Gastroesophageal sphincter (tissue), 4 donors: ENCODE measurements at places on chromosomes 7 and 10. TPM values are rescaled to one million over a fixed set of nuclear protein-coding genes. Genes with fewer than 3 reads are reported as not detected.

GRCh38 chr10:114384601-114385000 is 19.7 kb downstream of the AFAP1L2 start:
- no peaks in the 10 kb centered on the region for H3K4me1 ChIP-seq
- H3K27ac ChIP-seq = peak overlapping the region; percentile 53
- H3K27me3 ChIP-seq = peaks cover 3% of the 10 kb centered on the region
- no peak for ATAC-seq

DNA sequence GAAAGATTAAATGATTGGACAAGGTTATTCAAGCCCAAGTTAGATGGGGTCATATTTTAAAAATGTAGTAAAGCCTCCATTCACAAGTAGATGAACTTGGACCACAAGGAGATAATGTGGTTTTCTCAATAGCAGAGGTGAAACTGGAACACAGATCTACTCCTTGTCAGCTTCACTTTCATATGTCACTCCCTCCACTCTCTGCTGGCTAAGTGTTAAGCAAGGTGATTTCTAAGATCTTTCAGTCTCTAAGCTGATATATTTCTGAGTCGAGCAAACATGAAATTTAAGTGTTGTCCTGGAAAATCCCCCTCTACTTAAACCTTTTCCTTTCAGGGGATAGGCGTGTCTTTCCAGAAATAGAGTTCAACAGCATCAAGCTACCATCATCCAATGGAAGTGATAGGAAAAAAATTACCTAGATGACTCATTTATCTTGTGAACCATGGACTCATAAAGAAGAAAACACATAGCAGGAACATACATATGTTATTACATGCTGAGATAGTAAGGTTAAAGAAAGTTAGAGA is 275.0 kb downstream of the PTEN start:
- no peaks in the 10 kb centered on the region for H3K36me3 ChIP-seq
- no peak overlapping the region for H3K4me3 ChIP-seq
- H3K27ac ChIP-seq = no peak overlapping the region
- no peaks in the 10 kb centered on the region for H3K27me3 ChIP-seq
- ATAC-seq = no peak

DNA sequence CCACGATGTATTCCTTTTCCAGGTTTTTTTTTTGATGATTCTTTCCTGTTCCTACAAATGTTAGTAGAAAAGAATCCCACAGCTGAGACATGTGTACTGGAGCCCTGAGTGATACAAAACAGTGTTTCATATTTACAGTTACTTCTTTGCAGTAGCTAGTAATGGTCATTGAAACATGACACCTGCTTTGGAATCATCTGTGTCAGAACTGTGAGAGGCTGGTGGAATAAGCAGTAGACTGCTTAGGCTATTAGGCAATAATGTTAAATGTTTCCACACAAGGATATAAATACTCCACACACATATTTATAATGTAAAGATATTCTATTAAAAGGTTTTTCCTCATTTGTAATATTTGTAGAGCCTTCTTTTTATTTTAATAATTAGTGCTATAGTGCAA is 394.0 kb downstream of the THSD7A start:
- H3K4me1 ChIP-seq = no peaks in the 10 kb centered on the region
- H3K4me3 ChIP-seq = no peak overlapping the region
- no peak for ATAC-seq
- H3K27me3 ChIP-seq = no peaks in the 10 kb centered on the region
- H3K36me3 ChIP-seq = no peaks in the 10 kb centered on the region
- no peak overlapping the region for H3K27ac ChIP-seq

GRCh38 chr10:125375210-125375609 is 214.8 kb upstream of the CTBP2 start:
- H3K4me3 ChIP-seq = no peak overlapping the region
- no peaks in the 10 kb centered on the region for H3K36me3 ChIP-seq
- no peaks in the 10 kb centered on the region for H3K4me1 ChIP-seq
- ATAC-seq = no peak

DNA sequence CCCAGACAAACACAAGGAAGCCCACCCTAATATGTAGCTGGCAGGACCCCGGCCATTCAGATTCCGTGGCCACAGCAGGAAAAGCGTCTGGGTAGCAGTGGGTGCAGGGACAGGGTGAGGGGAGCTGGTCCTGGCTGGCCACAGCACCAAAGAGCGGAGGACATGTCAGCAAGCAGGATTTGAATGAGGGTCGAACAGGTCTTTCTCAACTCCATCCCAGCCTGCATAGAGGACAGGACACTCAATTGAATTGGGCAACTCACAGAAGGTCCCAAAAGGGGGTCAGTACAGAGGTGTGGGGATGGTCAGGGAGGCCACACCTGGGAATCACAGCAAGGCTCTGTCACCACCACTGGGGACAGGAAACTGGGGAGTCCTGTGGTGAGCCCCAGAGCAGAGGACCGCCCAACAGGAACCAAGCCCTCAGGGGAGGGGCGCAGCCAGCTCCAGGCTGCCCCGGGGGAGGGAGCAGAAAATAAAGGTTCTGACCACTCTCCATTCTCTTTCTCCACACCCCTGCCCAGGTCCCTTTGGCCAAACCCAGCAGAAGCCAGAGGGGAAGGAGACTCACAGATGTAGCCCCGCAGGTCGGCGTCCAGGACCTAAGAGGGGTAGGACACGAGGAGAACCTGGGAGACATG is 108.7 kb upstream of the PPP2R2D start:
- H3K4me3 ChIP-seq = no peak overlapping the region
- no peaks in the 10 kb centered on the region for H3K36me3 ChIP-seq
- no peaks in the 10 kb centered on the region for H3K4me1 ChIP-seq
- H3K27ac ChIP-seq = no peak overlapping the region
- peaks cover 46% of the 10 kb centered on the region for H3K27me3 ChIP-seq
- ATAC-seq = no peak

GRCh38 chr7:137407078-137407477 is 63.5 kb upstream of the PTN start:
- H3K36me3 ChIP-seq = no peaks in the 10 kb centered on the region
- H3K27ac ChIP-seq = no peak overlapping the region
- no peak overlapping the region for H3K4me3 ChIP-seq

- no peaks in the 10 kb centered on the region for H3K4me1 ChIP-seq
- no peaks in the 10 kb centered on the region for H3K27me3 ChIP-seq
- no peak overlapping the region for H3K27ac ChIP-seq
Measured at GRCh38 chr10:58662314-58662713, 149.6 kb downstream of the BICC1 start.

DNA sequence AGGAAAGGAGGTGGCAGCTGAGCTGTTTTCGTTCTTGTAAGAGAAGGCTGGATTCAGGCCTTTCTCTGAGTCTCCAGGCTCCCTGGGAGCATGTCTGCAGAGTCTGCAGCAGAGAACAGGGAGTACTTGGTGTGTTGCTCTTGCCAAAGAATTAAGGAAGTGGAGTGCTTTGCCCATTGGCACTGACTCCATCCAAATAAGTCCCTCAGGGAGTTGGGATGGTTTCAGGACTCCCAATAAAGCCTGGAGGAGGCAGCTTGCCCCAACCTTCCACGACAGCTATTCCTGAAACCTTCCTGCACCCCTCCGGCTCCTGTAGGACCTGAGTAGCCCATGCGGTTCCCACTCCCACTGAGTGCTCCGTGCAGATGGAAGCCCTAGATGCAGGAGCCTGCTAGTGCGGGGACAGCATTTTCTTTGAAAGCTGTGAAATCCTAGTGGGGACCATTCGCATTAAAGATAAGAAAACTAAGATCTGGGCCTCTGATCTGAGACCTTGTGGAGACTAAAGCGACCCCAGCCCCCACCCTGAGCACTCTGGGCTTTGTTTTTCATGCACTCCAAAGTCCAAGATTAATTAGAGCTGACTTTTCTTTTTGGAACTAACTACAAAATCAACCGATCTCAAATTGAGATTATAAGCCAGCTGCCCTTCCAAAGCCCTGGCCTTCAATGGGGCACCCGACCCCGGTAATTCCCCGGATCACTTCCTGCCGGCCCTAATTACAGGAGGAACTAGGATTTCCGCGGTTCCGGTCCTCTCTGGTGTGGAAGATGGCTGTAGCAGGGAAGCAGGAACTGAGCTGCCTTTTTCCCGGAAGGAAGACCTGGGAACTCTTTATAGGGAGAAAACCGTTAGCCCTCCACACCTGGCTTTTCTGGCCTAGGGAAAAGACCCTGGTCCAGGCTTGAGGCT is 110.2 kb downstream of the COL13A1 start:
- H3K27me3 ChIP-seq = no peaks in the 10 kb centered on the region
- H3K4me1 ChIP-seq = peaks cover 48% of the 10 kb centered on the region

DNA sequence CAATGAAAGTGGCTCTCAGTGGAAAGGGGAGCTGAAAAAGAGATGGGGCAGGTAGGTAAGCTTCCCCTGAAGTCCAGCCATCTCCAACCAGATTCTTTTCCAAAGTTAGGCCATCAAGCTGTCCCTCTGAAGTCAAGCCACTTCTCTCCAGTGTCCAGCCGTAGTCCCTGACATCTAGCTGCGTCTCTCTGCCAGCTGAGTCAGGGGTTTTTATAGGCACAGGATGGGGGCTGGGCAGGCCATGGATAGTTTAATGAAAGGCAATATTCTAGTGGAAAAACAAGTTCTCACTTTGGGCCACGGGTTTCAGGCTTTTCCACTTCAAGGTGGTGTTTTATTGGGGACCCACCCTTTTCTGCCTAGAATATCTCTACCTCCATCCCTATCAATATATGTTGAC is 36.8 kb downstream of the AVL9 start:
- H3K36me3 ChIP-seq = no peaks in the 10 kb centered on the region
- H3K27me3 ChIP-seq = no peaks in the 10 kb centered on the region
- H3K4me1 ChIP-seq = no peaks in the 10 kb centered on the region

GRCh38 chr10:3110782-3111620 is 43.7 kb downstream of the PFKP start:
- no peaks in the 10 kb centered on the region for H3K27me3 ChIP-seq
- no peaks in the 10 kb centered on the region for H3K36me3 ChIP-seq
- H3K4me1 ChIP-seq = peaks cover 3% of the 10 kb centered on the region
- ATAC-seq = no peak

DNA sequence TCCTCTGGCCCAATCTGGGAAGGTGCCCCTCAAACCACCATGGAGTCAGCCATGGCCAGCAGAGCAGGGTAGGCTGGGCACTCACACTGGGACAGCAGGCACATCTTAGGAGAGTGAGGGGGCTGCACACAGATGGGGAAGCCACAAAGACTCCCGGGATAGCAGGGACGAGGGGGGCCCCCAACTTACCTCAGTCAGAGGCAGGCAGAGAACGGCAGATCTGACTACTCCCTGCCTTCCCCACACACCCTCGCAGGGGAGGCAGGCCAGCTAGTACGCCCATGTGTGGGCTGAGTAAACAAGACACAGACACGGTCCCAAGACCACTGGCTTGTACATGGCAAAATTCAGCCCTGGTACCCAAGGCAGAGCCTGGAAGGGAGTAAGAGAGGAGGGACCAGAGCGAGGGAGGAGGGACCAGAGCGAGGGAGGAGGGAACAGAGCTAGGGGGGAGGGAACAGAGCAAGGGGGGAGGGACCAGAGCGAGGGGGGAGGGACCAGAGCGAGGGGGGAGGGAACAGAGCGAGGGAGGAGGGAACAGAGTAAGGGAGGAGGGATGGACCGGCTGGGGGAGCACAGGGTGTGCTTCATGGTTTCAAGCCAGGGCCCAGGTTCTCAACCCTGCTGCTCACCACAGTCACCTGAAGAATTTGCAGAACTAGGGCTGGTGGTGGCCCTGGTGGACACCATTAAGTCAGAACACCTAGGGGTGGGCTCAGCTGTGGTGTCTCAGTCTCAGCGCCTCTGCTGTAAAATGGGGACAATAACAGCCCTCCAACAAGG is 73.8 kb downstream of the RGS10 start:
- no peaks in the 10 kb centered on the region for H3K27me3 ChIP-seq
- ATAC-seq = no peak
- no peak overlapping the region for H3K27ac ChIP-seq
- no peaks in the 10 kb centered on the region for H3K36me3 ChIP-seq

GRCh38 chr10:11488126-11488525 is 123.3 kb downstream of the USP6NL start:
- no peak overlapping the region for H3K4me3 ChIP-seq
- peaks cover 46% of the 10 kb centered on the region for H3K36me3 ChIP-seq
- H3K27ac ChIP-seq = no peak overlapping the region
- H3K27me3 ChIP-seq = no peaks in the 10 kb centered on the region
- H3K4me1 ChIP-seq = no peaks in the 10 kb centered on the region

- no peaks in the 10 kb centered on the region for H3K27me3 ChIP-seq
- no peak for ATAC-seq
- no peaks in the 10 kb centered on the region for H3K36me3 ChIP-seq
- peak overlapping the region; percentile 53 for H3K27ac ChIP-seq
- peak overlapping the region; percentile 3 for H3K4me3 ChIP-seq
Measured at GRCh38 chr7:102170393-102170970, 116.2 kb upstream of the SH2B2 start.

GRCh38 chr10:102773986-102774385 is 30.2 kb downstream of the WBP1L start:
- H3K27ac ChIP-seq = peak overlapping the region; percentile 95
- no peaks in the 10 kb centered on the region for H3K27me3 ChIP-seq
- H3K4me3 ChIP-seq = no peak overlapping the region
- H3K4me1 ChIP-seq = peaks cover 23% of the 10 kb centered on the region
- ATAC-seq = no peak
- H3K36me3 ChIP-seq = no peaks in the 10 kb centered on the region

GRCh38 chr7:105245398-105246114 is 143.2 kb downstream of the SRPK2 start:
- no peak overlapping the region for H3K27ac ChIP-seq
- H3K4me3 ChIP-seq = no peak overlapping the region
- H3K27me3 ChIP-seq = no peaks in the 10 kb centered on the region
- no peak for ATAC-seq

- H3K27ac ChIP-seq = peak overlapping the region; percentile 18
- H3K4me3 ChIP-seq = no peak overlapping the region
- peaks cover 48% of the 10 kb centered on the region for H3K36me3 ChIP-seq
- peaks cover 89% of the 10 kb centered on the region for H3K4me1 ChIP-seq
- H3K27me3 ChIP-seq = no peaks in the 10 kb centered on the region
Measured at GRCh38 chr7:6395898-6396595, 51.7 kb downstream of the DAGLB start.

- no peaks in the 10 kb centered on the region for H3K27me3 ChIP-seq
- H3K36me3 ChIP-seq = no peaks in the 10 kb centered on the region
- no peak overlapping the region for H3K4me3 ChIP-seq
- no peak overlapping the region for H3K27ac ChIP-seq
Measured at GRCh38 chr10:68166871-68167585, 57.7 kb downstream of the MYPN start.

GRCh38 chr10:33804584-33804983 is 470.1 kb upstream of the NRP1 start:
- no peak overlapping the region for H3K27ac ChIP-seq
- no peaks in the 10 kb centered on the region for H3K36me3 ChIP-seq
- no peak for ATAC-seq
- H3K4me1 ChIP-seq = no peaks in the 10 kb centered on the region

- no peak for ATAC-seq
- peaks cover 26% of the 10 kb centered on the region for H3K27me3 ChIP-seq
- no peaks in the 10 kb centered on the region for H3K36me3 ChIP-seq
- no peak overlapping the region for H3K27ac ChIP-seq
- no peak overlapping the region for H3K4me3 ChIP-seq
Measured at GRCh38 chr7:50534690-50535290, 30.4 kb downstream of the DDC start.

ODAD2 gene
- total RNA-seq = 0.93 TPM

PFKFB3 gene
- 43.2 TPM for total RNA-seq

PNLIPRP1 gene
- not detected for total RNA-seq

CXCL12 gene
- 48.1 TPM for total RNA-seq

VSTM4 gene
- total RNA-seq = 22.2 TPM

GPR141 gene
- total RNA-seq = not detected

CYP26C1 gene
- total RNA-seq = not detected

LRRC18 gene
- not detected for total RNA-seq

PBLD gene
- total RNA-seq = 6.6 TPM

NUTM2E gene
- total RNA-seq = not detected

POMZP3 gene
- total RNA-seq = 7.6 TPM
